ENCODE measurements at places on chromosomes 7 and 10.

DNA sequence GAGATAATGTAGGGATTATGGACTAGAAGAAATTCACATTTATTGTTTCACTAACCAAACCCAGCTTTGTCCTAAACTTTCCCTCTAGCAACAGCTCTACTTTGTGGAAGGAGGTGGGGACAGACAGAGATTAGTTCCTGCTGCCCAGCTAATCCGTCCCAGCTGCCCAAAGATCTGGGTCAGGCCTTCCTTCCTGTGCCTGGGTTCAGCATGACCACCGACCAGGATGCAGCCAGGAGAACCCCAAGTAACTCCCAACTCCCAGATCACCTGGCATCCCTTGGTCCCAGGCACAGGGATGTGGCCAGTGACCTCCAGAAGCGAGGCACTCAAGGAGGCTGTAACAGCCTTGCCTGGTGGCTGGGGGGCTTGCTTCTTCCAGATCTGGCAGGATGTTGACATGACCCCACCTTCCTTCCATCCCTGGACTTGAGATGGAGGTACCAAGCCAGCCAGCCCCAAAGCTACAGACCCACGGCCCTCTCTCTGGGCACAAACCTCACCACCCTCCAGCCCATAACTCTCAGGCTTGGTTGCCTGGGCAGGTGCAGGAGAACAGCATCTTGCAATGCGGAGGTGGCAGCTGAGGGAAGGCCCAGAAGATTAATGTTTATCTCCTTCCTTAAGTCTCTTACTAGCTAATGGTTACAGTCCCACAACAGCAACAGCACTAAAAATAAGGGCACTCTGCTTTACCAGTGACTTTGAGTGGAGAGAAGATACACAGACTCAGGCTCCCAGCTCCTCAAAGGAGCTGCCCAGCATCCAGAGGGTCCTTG lies 11.1 kb downstream of the CAMK2G start:
- DNase-seq: no peak

DNA sequence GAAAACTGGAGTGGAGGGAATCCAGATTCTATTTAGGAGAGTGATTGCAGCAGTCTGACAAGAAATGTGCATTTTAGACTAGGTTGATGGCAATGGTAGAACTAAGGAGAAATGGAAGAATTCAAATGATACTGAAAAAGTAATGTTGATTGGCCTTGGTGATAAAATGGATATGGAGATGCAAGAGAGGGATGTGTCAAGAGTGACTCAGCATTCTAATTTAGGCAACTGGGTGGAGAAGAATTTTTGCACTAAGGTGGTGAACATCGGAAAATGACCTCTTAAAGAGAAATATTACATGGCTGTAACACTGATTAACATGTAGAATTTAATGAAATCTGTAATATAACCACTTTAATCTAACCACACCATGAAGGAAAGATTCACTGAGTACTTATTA lies 806.5 kb downstream of the PHTF2 start:
- no peak for DNase-seq

GRCh38 chr10:83987216-83987615 lies 152.1 kb upstream of the GHITM start:
- no peak for DNase-seq

DNA sequence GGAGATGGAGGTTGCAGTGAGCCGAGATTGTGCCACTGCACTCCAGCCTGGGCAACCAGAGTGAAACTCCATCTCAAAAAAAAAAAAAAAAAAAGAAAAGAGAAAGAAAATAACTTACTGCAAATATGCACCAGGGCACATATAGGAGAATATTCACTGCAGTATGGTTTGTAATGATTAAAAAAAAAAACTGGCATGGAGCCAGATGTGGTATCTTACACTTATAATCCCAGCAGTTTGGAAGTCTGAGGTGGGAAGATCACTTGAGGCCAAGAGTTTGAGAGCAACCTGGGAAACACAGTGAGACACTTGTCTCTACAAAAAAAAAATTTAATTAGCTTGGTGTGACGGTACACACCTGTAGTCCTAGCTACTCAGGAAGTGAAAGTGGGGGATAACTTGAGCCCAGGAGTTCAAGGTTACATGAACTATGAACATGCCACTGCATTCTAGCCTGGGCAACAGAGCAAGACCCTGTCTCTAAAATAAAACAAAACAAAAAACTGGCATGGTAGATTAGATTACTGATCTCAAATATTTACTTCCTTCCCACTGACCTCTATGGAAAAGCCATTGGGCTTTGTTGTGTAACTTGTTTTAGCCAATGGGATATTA lies 85.6 kb downstream of the MICU1 start:
- no peak for DNase-seq

DNA sequence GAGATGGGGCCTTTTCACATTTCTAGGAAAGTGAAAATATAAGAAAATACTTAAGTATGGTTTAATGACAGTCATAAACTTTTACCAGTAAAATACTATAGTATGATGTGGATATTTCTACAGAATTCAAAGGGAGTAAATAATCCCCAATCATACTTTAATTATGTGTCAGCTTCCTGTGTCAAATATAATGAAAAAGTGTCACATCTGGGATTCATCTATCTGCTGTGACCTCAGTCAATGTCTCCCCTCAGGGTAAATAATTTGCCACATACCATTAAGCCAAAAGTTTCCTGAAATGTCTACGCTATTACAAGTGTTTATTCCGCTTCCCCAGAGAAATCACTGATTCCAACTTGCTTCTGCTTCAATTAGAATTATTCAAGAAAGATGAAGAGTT lies 110.5 kb downstream of the ITGA8 start:
- DNase-seq: no peak

GRCh38 chr10:44105696-44106095 lies 279.2 kb downstream of the CXCL12 start:
- DNase-seq: no peak

DNA sequence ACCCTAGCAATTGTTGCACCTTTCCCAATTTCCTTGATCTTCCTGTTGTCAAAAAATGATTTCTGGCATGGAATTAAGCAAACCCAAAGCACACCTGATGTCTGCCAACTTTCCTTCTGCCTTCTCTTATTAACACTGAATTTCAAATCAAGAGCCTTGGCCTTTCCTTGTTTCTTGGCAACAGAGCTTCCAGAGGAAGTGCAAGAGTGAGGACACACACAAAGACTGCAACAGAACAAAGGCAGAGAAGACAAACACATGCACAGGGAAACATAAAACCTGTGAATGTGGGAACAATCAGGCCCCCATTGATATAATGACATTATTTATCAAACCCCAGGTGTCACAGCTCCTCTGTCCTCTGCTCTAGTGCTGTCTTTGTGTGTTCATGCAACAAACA lies 73.0 kb upstream of the IL6 start:
- no peak for DNase-seq

DNA sequence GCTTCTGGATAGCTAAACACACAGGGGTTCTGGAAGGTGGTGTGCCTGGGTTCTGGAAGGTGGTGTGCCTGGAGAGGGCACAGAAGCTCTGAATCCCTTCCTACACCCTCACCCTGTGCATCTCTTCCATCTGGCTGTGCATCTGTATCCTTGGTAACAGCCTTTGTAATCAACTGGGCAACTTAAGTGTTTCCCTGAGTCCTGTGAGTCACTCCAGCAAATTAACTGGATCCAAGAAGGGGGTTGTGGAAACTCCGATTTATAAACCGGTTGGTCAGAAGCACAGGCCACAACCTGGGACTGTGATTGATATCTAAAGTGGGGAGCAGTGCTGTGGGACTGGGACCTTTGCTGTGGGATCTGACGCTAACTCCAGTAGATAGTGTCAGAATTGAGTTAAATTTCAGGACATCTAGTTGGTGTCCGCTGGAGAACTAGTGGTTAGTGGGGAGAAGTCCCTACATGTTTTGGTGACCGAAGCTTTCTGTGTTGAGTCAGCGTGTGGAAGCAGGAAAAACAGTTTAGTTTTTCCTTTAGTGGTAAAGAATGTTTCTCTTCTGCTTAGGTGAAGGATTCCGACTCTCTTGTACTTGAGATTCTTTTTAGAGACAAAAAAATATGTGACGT lies 228.1 kb downstream of the BMPER start:
- DNase-seq: peak; percentile 23

DNA sequence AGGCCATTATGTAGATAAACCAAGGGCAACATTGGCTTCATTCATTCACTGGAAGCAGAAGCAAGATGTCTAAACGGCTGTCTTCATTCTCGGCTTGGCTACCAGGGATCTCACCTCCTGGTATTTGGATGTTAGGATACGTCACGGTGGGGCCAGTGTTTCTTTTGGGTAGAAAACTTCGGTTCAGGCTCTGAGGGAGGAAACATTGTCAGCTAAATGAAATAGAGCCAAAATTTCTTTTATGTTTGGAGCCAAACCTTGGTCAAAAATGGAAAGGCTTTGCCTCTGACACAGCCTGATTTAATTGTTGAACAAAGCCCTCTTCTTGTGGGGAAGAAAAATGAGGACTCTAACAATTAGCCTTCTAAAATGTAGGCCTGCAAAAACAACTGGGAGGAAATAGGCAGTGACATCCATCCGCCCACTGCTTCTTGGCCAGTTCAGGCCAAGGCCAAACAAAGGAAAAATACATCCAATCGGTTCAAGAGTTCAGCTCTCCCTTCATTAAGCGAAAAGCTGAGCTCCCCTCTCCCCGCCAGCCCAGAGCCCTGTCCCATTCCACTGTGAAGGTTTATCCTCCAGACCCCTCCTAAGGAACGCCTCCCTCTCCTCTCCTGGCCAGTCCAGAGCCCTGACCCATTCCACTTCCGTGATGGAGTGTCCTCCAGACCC lies 44.4 kb downstream of the PFKFB3 start:
- DNase-seq: no peak

DNA sequence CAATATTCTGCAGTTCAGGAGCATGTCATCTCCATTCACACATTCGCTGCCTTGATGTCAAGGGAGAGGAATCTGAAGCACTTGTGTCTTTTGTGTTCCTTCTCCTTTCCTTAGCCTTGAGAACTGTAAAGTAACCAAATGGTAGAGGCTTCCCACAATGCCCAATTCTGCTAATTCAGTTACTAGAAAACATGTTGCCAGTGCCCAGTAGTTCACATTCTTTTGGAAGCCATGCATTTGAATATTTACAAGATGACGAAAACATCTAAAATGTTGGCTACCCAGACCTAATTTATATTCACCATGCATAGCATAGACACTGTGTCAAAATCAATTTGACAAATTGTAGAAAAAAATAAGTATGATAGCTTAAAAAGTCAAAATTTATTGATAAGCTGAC lies 852.7 kb upstream of the PHF14 start:
- no peak for DNase-seq

All from stomach (tissue), 19 donors.